ENCODE measurements at places on chromosomes 6 and 20.

DNA sequence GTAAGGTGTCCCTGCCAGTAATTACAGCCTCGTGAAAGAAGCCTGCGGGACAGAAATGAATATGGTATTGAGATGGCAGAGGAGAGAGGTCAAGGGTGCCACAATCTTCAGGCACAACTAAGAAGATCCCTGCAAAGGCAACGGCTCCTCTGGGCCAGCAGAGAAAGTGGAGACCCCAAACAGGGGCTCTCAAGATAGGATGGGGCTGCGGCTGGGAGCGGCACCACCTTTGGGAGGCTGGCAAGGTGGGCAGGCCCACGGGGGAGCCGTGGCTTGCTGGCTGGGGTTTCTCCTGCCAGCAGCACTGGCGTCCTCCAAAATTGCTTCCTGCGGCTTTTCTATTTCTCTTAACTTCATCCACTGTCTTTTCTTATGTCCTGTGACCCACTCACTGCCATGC is 183.6 kb upstream of the QKI start:
- no peak for DNase-seq

DNA sequence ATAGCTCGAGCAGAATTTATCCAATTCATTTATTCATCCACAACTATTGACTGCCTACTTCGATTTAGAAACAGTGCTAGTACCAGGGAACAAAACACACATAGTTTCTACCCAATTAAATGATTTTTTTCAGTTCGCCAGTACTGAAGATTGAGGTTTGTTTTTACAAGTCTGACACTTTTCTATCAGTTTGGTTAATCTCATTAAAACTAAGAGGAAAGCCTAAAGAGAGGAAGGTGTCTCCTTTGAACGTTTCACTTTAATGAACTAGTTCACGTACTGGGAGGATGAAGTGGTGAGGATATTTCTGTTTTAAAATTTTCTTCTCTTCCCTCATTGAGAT is 570 bp upstream of the ANKS1A start:
- no peak for DNase-seq

DNA sequence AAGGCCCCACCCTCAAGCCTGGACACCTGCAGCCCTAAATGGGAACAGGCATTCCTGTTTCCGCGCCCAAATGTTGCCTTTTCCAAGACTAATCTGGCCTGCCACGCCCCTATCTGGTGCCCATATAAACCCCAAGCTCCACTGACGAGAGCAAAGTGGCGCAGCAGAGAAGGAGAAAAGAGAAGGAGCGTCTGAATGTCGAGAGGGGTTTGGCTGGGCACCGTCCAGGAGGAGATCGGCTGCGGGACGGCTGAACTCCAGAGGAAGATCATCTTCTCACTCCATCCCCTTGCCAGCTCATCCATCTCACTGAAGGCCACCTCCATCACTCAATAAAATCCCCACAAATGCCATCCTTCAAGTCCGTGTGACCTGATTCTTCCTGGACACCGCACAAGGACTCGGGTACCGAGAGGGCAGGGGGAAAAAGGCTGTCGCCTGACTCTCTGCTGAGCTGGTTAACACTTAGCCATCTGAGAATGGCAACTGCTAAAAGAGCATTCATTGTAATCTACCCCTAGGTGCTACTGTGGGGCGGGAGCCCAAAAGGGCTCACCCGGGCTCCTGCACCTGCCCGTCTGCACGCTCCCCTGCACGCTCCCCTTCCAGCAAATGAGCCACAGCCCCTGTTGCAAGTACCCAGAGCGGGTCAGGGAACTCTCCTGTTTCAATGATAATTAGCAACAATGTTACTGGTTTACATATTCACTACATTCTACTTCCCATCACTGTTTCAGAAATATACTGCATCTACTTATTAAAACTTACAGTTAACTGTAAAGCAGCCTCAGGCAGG is 23.5 kb downstream of the TAF4 start:
- no peak for DNase-seq

DNA sequence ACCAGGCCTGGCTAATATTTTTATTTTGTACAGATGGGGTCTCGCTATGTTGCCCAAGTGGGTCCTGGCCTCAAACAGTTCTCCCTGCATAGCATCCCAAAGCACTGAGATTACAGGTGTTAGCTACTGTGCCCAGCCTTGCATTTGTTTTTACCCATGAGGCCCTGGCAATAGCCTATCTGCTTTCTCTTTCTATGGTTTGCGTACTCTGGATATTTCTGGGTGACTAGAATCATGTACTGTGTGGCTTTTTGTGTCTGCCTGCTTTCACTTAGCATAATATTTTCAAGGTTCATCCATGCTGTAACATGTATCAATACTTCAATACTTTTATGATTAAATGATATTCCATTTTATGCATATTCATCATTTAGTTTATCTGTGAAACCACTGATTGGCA is 451.7 kb downstream of the GRIK2 start:
- no peak for DNase-seq
